ENCODE measurements at places on chromosomes 5 and 9. TPM values are rescaled to one million over a fixed set of nuclear protein-coding genes. Genes with fewer than 3 reads are reported as not detected.

Gene TMEM8B
- 3.6 TPM for total RNA-seq

GRCh38 chr9:20042128-20042711, 253.4 kb upstream of the SLC24A2 start:
- no peak for DNase-seq

DNA sequence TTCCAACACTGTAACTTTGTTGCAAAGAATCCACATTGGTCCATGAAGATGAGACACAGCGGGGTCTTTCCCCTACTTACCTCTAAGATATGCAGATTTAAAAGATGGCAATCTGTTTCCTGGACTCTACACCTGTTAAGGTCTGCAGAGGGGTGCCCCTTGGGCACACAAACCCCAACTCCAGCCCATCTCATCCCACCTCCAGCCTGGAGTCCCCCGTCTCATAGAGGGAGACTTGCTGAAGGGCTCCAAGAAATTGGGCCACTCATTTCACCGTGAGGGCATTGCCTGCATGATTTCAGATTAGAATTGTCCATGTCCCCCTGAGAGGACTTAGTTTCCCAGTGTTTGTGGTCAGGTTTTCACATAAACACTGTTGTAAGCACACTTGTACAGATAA, 365.7 kb downstream of the IRX2 start:
- DNase-seq: no peak

Gene URM1
- 18.9 TPM for total RNA-seq

- no peak for DNase-seq
These were observed 221.4 kb downstream of the RAB3C start for GRCh38 chr5:58804291-58804690.

Gene ENG
- total RNA-seq: 9.1 TPM

DNA sequence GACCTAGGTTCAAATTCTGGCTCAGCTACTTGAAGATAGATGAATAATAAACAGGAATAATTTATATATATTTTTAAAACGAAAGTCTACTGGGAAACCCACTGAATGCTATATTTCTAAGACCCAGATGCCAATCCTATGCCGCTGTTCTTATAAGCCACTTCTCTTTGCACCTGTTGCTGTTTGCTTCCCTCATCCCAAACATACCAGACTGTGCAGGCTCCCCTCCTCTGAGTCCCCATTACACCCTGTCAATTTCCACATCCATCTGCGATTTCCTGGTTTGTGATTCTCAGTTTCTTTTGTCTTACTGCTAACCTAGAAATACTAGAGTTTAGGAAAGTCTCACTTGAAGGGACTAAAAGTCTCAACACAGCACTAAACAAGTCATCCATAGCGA, 92.8 kb upstream of the CAST start:
- DNase-seq: no peak

DNA sequence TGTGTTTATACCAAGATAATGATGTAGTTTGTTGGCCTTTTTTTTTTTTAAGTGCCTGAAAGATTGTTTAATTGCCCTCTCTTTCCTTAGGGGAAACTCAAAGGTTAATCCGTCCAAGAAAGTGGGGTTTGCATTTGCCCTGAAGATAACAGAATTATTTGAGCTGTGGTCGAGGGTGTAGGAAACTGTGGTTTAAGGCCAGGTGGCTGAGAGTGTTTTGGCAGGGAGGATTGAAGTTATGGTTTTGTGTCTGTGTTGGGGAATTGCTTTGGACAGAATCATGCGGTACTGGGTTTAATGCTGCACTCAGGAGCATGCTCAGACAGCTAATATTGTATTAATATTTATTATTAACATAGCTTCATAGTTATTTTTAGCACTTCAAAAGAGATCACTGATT, 509.8 kb downstream of the EBF1 start:
- DNase-seq: no peak

- no peak for DNase-seq
These were observed 48.3 kb downstream of the IARS1 start for GRCh38 chr9:92245005-92245797.

DNA sequence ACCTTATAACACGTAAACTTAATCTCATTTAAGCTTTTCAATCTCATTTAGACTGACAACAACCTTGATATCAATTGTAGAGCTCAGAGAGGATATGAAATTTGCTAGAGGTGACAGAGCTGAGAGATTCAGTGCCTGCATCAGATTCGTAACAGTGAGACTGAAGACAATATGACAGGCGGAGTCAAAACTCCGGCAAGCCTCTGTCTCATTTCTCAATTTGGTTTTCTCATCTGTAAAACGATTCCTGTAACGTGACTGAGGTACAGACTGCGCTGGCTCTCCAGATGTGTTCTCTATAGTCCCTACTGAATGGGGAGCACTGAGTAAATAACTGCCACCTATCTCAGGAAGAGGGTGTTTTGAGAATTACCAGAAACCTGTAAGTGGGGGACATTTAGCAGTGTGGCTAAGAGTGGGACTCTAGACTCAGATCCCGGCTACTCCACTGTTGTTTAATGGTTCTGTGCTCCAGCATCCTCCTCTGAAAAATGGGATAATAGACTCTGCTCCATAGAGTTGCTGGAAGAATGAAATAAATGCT, 3.0 kb upstream of the MCIDAS start:
- DNase-seq: no peak

GRCh38 chr9:96344458-96345180, 38.9 kb downstream of the SLC35D2 start:
- DNase-seq: peak; percentile 70

DNA sequence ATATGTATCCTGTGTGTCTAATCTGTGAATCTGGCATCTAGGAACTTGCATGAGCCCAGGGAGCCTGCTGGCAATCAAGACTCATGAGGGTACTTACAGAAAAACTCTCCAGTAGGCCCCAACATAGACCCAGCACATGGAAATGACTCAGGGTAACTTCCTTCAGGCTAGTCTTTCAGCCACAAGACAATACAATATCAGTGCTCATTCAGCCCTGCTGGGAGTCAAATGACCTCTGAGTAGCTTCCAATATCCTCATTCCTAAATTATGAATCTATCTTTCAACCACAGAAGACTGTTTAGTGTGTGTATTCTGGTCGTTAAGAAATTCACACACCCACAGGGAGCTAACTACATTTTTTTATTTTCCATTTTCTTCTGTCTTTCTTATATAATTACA, 1273.0 kb downstream of the EFNA5 start:
- no peak for DNase-seq

Gene LPCAT1
- 25.1 TPM for total RNA-seq

- peak; percentile 11 for DNase-seq
These were observed 7.1 kb downstream of the UBAP1 start for GRCh38 chr9:34185778-34186551.

- DNase-seq: no peak
These were observed 38.7 kb downstream of the MTAP start for GRCh38 chr9:21841133-21841532.

DNA sequence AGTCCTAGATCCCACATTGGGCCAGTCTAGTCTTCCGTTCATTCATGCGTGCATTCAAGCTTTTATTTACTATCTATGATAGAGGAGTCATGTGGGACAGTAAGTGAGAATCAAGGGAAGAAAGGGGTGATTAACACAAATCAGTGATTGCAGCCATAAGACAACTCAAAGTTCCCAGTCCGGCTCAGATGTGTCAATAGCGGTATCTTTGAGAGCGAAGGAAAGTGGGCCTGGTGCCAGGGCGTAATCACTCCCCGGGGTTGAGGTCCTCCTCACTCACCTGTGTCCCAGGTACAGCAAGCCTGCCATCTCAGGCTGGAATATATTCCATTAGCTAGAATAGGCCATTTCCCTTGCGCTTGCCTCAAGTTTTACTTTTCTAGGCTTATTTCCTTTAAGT, 196.3 kb downstream of the ATP10B start:
- no peak for DNase-seq

Gene CLPTM1L
- total RNA-seq: 78.6 TPM

DNA sequence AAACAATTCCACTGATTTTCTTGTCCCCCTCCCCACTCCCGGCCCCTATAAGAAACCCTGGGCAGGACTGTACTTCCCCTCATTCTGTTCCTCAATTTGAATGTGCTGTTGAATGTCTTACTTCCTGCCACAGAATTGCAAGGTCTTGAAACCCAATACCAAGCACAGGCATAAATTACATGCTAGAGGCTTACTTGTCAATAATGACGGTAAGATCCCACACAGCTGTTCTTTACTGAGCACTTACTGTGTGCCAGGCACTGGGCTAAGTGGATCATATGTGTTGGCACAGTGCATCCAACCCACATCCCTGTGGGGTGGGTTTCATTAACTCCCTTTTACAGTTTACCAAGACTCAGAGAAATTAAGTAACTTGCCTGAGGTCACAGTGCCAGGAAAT, 63.4 kb downstream of the MVB12B start:
- no peak for DNase-seq

- DNase-seq: no peak
These were observed 82.0 kb upstream of the TTC23L start for GRCh38 chr5:34756781-34757624.

- DNase-seq: no peak
These were observed 96.6 kb downstream of the UBAP2 start for GRCh38 chr9:33952066-33952465.

- DNase-seq: no peak
These were observed 64.4 kb downstream of the MAP1B start for GRCh38 chr5:72171667-72172066.

DNA sequence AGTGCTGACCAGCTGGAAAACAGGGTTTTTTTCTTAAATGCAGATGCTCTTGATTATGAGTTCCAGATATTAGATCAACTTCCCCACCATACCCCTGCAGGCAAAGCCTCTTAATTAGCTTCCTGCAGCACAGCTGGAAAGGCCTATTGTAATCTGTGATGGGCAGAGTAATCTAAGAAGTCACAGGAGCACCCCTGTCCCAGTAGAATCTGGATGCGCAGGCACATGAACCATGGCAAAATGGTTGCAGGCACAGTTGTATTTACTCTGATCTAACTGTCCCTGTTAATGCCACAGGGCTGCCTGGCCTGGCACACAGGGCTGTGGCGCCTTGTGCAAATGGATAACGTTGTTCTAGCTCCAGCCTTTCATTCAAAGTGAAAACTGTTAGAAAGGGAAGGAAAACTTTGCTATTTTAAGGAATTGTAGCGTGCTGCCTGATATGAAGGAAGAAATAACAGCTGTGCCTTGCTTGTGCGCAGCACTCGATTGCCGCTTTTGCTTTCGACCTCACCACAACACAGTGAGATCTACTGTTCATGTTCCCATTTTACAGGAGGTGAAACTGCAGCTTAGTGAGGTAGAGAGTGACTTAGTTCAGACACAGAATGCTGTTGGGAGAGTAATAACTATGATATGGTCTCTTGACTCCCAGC, 2.3 kb downstream of the TGFBI start:
- no peak for DNase-seq

DNA sequence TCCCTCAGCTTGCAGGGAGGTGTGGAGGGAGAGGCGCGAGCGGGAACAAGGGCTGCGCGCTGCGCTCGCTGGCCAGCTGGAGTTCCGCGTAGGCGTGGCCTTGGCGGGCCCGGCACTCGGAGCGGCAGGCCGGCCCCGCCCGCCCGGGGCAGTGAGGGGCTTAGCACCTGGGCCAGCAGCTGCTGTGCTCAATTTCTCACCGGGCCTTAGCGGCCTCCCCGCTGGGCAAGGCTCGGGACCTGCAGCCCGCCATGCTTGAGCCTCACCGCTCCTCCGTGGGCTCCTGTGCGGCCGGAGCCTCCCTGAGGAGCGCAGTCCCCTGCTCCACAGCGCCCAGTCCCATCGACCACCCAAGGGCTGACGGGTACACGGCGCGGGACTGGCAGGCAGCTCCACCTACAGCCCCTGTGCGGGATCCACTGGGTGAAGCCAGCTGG, 1516.4 kb downstream of the EFNA5 start:
- no peak for DNase-seq

Gene SAPCD2
- total RNA-seq: 5.8 TPM

DNA sequence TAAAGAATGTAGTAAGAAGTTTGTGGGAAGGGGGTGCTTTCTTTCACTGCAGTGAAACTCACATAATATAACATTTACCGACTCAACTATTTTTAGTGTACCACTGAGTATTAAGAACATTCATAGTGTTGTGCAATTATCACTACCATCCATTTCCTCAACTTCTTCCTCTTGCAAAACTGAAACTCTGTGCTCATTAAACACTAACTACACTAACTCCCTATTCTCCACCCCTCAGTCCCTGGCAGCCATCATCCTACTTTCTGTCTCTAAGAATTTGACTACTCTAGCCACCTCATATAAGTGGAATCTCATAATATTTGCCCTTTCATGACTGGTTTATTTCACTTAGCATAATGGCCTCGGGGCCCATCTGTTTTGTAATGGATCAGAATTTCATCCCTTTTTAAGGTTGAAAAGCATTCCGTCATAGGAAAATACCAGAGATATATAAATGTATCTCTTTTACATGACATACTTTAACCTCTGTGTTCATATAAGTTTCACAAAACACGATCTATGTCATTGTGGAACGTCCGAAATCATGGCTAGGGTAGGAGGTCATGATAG, 56.3 kb upstream of the DIRAS2 start:
- DNase-seq: no peak

- DNase-seq: no peak
These were observed 24.4 kb upstream of the ANXA6 start for GRCh38 chr5:151181818-151182523.

DNA sequence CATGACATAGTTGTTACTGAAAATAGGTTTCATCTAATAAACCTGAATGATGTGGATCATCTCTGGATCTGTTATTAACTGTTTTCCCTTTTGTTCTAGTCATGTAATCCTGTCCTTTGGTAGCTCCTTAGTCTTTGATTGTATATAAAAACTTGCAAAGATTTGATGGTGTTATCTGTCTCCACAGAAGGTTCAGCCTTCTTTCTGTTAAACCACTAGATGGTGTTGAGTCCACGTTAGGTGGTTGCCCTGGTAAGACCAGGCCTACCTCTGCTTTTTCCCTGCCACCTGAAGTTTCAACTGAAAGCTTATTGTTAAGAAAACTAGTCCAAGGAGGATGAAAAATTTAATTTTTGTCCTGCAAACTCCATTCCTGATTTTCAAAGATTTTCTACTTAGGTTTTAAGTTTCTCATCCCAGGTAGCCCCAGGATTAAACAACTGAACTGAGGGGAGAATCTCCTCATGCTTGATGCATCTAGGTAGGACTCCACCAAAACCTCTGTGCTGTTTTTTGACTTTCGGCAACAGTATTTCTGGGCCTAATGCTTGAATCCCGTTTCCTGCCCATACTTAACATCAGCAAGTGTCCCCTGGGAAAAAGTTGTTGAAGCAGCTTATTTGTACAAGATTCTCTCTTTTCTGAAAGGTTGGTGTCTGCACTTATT, 68.5 kb downstream of the RICTOR start:
- DNase-seq: no peak

GRCh38 chr5:58786035-58786434, 203.2 kb downstream of the RAB3C start:
- DNase-seq: no peak

- no peak for DNase-seq
These were observed 600.7 kb upstream of the SGCD start for GRCh38 chr5:155726267-155726666.

Gene ANKRD55
- total RNA-seq: 0.30 TPM

- no peak for DNase-seq
These were observed 248.1 kb downstream of the PDE4D start for GRCh38 chr5:59645380-59645779.

Data from skin of body (tissue), 3 donors.